H54 (cell line): ENCODE measurements at places on chromosomes 7 and 10.

DNA sequence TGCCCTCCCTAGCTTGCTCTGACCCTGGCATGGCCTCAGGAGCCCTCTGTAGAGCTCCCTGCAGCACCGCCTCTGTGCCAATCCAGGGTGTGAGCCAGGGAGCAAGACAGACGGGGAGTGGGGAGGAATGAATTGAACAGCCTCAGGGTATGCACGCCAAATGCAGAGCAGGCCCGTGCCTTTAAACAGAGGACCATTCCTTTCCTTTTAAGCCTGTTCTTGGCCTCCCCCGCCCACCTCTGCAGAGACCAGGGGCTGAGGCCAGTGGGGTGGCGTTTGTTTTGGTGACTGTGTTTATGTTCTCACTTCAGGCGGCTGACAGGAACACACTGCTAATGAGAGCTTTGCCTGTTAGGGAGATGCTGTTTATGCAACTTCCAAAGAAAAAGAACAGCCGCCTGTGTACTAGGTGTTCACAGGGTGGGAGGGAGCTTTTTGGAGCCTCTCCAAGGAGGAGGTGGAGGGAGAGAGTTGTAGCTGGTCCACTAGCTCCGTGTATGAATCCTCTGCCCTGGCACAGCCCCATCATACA lies 528.1 kb upstream of the DPP6 start:
- no peak for DNase-seq

DNA sequence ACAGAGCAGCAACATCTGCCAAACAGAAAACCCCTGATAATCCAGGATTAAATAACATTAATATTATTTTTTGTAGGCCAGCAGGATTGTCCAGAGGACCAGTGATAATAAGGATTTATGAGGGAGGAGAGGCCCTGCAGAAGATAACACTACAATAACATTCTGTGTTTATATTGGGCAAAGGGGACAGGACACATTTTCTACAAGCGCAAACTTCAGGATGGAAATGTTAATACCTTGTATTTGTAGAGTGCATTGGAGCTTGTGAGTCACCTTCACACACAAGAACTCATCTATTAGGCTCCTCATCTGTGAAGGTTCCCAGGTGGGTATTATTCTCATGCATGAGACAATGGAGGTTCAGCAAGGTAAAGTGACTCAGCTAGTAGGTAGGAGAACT lies 51.0 kb downstream of the BAMBI start:
- no peak for DNase-seq

DNA sequence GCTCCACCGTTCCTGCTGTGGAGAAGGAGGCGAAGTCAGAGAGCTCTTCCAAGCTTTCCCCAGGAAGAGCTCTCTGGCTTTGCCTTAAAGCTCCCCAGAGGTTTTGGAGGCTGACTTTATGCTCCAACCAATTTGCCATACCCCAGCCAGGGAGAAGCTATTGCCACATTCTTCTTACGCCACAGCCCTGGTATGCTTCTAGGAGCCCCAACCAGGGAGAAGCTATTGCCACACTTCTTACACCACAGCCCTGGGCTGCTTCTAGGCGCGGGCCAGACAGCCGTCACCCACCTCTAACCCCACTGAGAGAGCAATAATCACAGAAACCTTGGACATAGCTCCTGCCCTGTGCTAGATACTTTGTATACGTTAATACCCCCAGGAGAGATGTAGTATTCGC lies 951 bp downstream of the ELOVL3 start:
- DNase-seq = no peak

DNA sequence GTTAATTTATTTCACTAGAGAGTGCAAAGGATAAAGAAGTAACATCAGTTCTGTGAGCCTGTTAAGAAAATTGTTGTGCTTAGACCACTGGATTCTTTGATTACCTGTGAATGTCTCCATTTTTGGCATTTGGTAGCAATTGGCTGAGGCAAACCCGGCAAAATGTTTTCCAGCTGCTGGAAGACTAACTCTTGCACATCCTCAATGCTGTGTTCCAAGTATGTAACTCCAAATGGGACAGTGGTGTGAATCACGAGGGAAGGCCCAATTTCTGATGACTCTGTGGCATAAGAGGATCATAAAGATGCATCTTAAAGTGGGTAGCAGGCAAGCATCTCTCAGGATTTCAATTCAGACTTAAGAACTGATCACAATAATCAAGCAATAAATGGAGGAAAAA lies 268.8 kb downstream of the RNLS start:
- no peak for DNase-seq

- no peak for DNase-seq
Observed at GRCh38 chr7:34382166-34382893, 275.7 kb upstream of the NPSR1 start.

GRCh38 chr7:122070834-122071233 lies 73.2 kb downstream of the AASS start:
- DNase-seq = no peak
